ENCODE measurements at places on chromosomes 7 and 10.

- no peak for DNase-seq
These were observed 11.6 kb upstream of the CCDC6 start for GRCh38 chr10:59917922-59918321.

GRCh38 chr7:130351791-130352090 is 7.1 kb downstream of the CPA5 start:
- no peak for DNase-seq

DNA sequence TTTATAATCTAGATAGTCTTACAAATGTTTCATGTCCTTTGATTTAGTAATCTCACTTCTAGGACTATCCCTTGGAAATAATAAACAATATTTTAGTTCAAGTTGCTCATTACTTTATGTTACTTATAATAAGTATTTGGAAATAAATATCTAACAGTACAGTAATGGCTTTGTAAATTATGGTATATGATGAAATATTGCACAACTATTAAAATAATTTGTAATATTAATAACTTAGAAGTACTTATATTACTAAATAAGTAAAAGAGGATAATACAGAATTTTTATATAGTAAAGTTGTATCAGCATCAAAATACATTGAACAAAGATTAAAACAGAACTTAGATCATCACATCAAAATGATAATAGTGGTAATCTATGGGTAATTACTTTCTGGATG is 41.1 kb downstream of the SP4 start:
- DNase-seq: no peak

DNA sequence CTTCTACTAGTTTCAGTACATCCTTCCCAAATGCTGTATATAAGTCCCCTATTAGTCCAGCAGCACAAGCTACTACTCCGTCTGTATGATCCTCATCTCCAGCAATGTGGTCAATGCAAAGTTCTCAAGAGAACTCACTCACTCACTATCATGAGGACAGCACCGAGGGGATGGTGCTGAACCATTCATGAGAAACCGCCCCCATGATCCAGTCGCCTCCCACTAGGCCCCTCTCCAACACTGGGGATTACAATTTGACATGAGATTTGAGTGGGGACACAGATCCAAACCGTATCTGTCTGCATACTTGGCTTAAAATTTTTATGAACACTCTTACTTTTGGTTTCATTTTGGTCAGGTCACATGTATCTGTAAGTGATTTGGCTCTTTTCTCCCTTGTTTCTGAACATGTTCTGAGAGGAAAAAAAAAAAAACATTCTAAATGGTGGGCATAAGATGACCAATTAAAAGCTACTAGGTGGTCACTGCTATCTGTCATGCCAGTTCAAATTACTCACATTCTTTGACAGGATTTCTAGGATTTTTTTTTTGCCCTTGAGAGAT is 60.1 kb downstream of the ZNF783 start:
- no peak for DNase-seq

GRCh38 chr7:155453296-155454182 is 4.4 kb upstream of the EN2 start:
- DNase-seq: no peak

DNA sequence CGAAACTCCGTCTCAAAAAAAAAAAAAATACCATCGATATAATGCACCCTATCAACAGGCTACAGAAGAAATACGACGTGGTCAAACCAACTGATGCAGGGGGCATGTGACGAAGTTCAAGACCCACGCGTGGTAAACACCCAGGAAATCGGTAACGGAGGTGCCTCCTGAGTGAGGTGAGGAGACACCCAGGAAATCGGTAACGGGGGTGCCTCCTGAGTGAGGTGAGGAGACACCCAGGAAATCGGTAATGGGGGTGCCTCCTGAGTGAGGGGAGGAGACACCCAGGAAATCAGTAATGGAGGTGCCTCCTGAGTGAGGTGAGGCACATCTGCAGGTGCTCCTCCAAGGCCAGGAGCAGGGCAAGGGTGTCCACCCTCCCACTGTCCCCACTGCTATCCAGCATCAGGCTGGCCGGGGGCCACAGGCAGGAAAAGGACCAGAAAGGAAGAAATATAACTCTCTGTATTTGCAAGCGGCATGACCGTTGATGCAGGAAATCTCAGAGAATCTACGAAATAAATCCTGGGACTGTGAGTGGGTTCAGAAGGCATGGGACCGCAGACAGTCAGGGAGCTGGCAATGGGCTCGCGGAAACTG is 10.7 kb upstream of the GPR146 start:
- no peak for DNase-seq

GRCh38 chr7:133248901-133249300 is 4.0 kb upstream of the EXOC4 start:
- DNase-seq: no peak

GRCh38 chr10:78550090-78550489 is 516.4 kb downstream of the RPS24 start:
- no peak for DNase-seq

- no peak for DNase-seq
These were observed 21.1 kb downstream of the UNC5B start for GRCh38 chr10:71233482-71233892.

DNA sequence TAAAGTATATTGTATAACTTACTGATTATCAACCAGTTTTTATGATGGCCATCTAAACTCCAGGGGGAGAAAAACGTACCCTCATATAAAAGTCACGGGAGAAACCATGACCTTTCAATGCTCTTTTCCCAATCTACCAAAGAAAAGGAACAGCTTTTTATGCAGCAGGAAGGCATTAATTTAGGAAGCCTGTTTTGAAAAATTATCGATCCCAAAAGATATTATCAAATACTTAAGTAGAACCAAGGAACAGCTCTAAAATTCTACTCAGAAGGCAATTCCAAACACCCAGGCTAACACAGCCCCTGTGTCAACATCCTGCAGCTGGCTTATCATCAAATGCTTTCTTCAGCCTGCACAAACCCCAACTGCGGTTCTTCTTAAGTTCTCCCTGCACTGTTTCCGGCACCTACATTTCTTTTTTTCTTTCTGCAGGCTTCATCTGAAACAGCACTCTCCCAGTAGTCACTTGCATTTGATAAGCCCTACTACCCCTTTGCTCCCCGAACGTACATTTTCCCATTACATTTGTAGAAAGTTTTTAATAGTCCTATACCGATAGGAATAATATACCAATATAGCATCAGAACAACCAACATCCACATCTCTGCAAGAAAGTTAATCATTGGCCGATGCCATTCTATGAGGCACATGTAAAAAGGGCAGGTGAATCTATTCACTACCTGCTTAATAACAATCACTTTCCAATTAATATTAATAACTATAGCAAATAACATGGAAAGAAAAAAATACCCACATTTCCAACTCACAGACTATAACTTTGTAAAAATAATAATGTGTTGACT is 47.9 kb downstream of the PIP4K2A start:
- DNase-seq: no peak

- no peak for DNase-seq
These were observed 333.3 kb upstream of the SEMA3D start for GRCh38 chr7:85520175-85520574.

- no peak for DNase-seq
These were observed 2.4 kb downstream of the SFMBT2 start for GRCh38 chr10:7408291-7409044.

DNA sequence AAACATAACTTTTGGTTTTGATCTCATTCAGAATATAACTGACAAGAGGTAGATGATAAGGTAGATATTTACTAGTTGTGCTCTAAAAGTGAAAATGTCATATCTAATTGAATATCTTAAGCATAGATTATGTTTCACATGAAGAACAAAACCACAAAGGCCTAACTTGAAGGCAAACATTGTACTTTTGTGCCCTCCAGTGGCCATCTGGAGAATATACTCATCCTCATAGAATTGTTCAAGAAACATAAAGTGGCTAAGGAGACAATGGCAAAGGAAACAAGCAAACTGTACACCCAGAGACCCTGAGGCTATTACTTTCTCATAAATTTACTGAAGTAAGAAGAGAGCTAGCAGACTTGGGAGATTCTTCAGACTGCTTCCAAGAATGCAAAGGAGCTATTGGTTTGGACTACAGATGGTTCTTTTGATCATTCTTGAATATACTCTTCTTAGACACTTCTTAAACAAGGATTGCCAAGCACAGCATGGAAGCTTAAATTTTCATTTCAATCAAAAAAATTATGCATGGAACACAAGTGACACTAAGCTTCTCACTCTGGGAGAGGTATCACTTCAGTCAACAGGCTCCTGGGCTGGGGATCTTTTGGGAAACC is 98.2 kb upstream of the DKK1 start:
- DNase-seq: no peak

DNA sequence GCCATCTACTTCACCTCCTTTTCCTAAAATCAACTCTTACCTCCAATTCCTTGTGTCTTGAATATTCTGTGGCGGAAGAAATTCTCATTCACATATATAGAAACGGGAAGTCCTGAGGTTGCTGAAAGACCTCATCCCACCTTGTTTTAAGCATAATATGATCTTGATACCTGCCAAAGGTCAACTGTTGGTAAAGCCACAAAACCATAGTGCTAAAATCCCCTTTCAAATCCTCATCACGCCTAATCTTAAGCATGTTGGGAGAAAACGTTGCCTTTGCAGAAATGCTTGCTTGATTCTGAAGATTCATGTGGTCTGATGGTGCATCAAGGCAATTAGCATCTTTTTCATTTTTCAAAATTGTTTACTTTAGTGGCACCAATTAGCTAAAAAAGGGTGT is 8.5 kb downstream of the ANKRD22 start:
- DNase-seq: no peak

GRCh38 chr10:77638321-77639101 is 903 bp upstream of the KCNMA1 start:
- no peak for DNase-seq

- DNase-seq: no peak
These were observed 214.6 kb upstream of the PHF14 start for GRCh38 chr7:10759120-10759519.

DNA sequence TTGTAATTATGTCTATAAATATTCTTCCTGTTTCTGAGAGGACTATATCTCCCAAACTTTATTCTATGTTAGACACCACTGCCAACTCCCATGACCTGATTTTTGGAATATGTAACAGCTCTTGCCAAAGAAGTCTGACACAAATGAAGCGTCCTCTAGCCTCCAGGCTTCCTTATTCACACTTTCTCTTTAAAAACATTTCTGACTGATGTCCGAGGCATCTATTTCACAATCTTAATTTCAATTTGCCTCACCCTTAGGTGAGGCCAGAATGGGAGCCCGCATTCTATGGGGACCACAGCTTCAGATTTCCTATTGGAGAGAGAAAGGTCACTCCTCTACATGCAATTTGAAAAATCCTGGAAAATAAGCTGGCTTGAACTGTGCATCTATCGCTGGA is 873.2 kb downstream of the GATA3 start:
- no peak for DNase-seq

DNA sequence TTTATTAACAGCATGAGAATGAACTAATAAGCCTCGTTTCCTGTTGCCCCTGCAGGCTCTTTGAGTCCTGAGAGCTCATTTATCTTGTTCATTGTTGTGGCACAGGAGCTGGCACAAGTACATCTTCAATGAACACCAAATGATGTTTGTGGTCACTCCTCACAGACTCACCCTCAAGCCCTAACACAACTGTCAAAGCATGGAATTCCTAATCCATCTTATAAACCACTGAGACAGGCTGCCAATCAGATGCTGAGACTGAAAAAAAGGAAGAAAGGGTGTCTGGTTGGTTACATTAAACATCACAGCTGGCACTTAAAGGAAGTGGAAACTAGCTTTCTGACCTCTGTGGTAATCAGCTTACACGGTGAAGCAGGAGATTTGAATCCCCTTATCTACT is 7.7 kb upstream of the CCDC172 start:
- no peak for DNase-seq

GRCh38 chr10:72353028-72353964 is 1.4 kb downstream of the DNAJB12 start:
- no peak for DNase-seq

All from C1 segment of cervical spinal cord (tissue), 14 donors.